Uterus (tissue), 4 donors: ENCODE measurements at places on chromosomes 4 and X. TPM values are rescaled to one million over a fixed set of nuclear protein-coding genes. Genes with fewer than 3 reads are reported as not detected.

The TMEM31 gene
- total RNA-seq, result not detected

The GPRASP2 gene
- total RNA-seq, result 7.1 TPM

The KCND1 gene
- total RNA-seq, result 4.6 TPM

The RAB41 gene
- total RNA-seq, result not detected

The VCX3A gene
- not detected for total RNA-seq

The TMSB15A gene
- 12.7 TPM for total RNA-seq

GRCh38 chr4:81164623-81165416, 50.2 kb downstream of the PRKG2 start:
- no peak for DNase-seq
- H3K36me3 ChIP-seq, result no peaks in the 10 kb centered on the region
- H3K27ac ChIP-seq, result no peak overlapping the region

- H3K4me3 ChIP-seq, result no peak overlapping the region
- H3K27me3 ChIP-seq, result no peaks in the 10 kb centered on the region
- H3K27ac ChIP-seq, result no peak overlapping the region
- DNase-seq, result no peak
- H3K4me1 ChIP-seq, result peaks cover 11% of the 10 kb centered on the region
- no peaks in the 10 kb centered on the region for H3K36me3 ChIP-seq
Observed at GRCh38 chr4:102817613-102818268, 9.6 kb downstream of the UBE2D3 start.

DNA sequence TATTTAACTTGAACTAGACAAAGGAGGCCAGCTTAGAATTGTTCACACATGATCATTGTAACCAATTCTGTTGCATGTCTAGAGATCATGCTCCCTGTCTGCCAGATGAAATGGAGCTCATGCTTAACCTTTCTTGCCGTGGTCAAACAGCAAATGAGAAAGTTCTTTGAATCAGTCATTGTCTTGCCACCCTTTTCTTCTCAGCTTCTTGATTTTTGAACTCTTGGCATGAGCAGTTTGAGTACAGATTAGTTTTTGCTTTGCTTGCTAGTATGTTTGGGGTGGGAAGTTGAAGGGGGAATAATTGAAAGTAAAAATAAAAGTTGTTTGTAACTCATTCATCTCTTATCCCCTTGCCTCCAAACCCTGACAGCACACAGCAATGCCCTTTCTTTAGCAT, 4.7 kb downstream of the MTM1 start:
- no peak for DNase-seq
- no peaks in the 10 kb centered on the region for H3K4me1 ChIP-seq
- H3K27me3 ChIP-seq, result no peaks in the 10 kb centered on the region
- no peak overlapping the region for H3K27ac ChIP-seq
- no peak overlapping the region for H3K4me3 ChIP-seq

DNA sequence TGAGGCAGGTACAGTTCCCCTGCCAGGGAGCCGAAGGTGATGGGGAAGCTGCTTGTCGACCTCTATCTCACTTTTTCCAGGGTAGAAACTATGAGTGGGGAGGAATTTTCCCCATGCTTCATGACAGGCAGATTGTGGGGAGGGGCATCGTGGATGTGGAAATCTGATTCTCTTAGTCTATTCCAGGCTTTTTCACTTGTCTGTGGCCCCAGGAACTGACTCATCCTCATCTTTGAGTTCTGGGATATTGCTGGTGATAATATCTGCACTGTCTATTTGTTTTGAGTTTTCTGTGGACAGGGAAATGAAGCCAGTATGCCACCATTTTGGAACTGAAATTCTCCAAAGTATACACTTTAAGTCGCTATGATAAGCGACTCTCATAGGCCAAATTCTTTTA, 7.6 kb upstream of the TLR2 start:
- H3K27me3 ChIP-seq, result no peaks in the 10 kb centered on the region
- no peaks in the 10 kb centered on the region for H3K36me3 ChIP-seq
- H3K4me3 ChIP-seq, result no peak overlapping the region
- DNase-seq, result no peak
- H3K27ac ChIP-seq, result no peak overlapping the region

GRCh38 chr4:3168029-3168428, 80.9 kb upstream of the MSANTD1 start:
- no peaks in the 10 kb centered on the region for H3K27me3 ChIP-seq
- H3K4me3 ChIP-seq, result no peak overlapping the region
- no peaks in the 10 kb centered on the region for H3K4me1 ChIP-seq
- H3K27ac ChIP-seq, result no peak overlapping the region
- no peaks in the 10 kb centered on the region for H3K36me3 ChIP-seq
- DNase-seq, result no peak

- no peaks in the 10 kb centered on the region for H3K4me1 ChIP-seq
- H3K36me3 ChIP-seq, result no peaks in the 10 kb centered on the region
- peaks cover 5% of the 10 kb centered on the region for H3K27me3 ChIP-seq
- no peak overlapping the region for H3K27ac ChIP-seq
Observed at GRCh38 chrX:110989447-110989846, 106.5 kb upstream of the PAK3 start.
